ENCODE measurements at places on chromosomes 7 and 10.

- DNase-seq = peak; percentile 22
These were observed 46.3 kb upstream of the RNF216 start for GRCh38 chr7:5827755-5828154.

- no peak for DNase-seq
These were observed 20.3 kb downstream of the ACSM6 start for GRCh38 chr10:95214369-95214768.

- DNase-seq = no peak
These were observed 4.2 kb downstream of the RNF133 start for GRCh38 chr7:122694697-122695096.

GRCh38 chr7:80008039-80008438 lies 126.6 kb upstream of the GNAI1 start:
- no peak for DNase-seq

DNA sequence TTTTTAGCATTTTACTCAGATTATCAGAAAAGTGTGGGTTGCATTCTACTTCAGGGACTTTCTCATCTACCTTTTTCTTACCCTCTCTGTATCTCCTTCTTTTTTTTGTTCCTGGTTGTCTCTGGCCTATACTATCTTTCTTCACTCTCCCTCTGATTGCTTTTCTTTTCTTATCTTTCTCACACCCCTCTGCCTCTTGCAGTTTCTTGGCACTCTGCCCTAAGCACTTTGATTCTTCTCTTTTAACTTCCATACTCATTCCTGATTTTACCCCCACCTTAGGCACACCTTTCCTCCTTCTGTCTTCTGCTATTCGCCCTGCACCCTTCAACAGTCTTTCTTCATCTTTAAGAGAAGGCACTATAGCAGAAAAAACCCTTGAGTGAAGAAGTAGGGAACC lies 92.8 kb upstream of the HPS1 start:
- DNase-seq = no peak

DNA sequence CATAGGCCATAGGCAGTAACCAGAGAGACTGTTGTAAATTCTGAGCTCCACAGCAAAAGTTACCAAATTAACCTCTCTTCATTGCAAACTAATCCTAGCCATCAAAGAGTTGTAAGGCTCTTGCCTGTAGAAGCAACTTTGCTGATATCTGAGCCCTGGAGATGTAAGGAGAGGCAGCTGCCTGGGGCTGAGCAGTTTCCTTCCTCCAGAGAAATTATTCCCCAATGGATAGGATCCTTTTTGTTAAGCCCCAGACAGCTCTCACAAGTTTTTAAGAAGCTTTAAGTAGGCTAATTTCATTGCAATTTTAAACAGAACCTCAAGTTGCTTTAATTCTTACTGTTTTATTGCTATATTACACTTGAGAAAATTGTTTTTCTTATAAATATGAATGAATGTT lies 211.1 kb downstream of the GALNT17 start:
- no peak for DNase-seq

DNA sequence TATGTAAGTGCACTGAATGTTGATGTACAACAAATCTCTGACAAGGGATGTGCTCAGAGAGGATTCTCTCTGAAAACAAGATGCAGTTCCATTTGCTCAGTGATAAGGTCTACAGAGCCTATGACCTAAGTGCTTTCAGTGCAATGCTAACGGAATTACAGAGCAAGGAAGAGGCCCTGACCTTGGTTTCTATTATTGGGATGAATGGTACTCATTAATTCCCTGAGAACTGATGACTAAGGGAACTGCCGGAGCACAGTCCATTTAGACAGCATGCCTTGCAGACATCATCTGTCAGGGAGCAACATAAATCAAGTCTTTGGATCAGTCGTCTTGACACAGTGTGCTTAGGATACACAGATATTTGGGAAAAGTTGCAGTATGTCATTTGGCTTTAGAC lies 340.8 kb downstream of the PHTF2 start:
- peak; percentile 11 for DNase-seq

- DNase-seq = peak; percentile 74
These were observed 45.0 kb downstream of the ALOX5 start for GRCh38 chr10:45418849-45419675.

DNA sequence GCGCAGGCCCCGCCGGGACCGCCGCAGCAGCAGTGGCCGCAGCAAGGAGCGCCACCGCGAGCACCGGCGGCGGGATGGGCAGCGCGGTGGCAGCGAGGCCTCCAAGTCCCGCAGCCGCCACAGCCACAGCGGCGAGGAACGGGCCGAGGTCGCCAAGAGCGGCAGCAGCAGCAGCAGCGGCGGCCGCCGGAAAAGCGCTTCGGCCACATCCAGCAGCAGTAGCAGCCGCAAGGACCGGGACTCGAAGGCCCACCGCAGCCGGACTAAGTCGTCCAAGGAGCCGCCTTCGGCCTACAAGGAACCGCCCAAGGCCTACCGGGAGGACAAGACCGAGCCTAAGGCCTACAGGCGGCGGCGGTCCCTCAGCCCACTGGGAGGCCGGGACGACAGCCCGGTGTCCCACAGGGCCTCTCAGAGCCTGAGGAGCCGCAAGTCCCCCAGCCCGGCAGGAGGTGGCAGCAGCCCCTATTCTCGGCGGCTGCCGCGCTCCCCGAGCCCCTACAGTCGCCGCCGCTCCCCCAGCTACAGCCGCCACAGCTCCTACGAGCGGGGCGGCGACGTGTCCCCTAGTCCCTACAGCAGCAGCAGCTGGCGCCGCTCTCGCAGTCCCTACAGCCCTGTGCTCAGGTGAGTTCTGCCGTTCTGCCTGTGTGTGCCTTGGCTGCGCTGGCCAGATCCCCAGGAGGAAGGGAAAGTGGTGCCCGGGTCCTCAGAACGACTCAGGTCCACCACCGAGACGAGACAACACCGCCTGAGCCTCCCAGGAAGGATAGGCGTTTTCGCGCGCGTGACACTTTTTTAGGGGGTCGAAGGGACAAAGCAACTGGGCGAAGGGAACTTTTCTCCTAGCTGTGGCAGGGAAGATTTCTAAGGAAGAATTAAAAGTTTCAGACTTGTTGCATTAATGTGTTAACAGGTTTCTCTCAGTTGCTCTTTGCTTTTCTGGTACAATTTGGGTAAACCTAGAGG lies 1.5 kb downstream of the CDK13 start:
- DNase-seq = peak; percentile 74

DNA sequence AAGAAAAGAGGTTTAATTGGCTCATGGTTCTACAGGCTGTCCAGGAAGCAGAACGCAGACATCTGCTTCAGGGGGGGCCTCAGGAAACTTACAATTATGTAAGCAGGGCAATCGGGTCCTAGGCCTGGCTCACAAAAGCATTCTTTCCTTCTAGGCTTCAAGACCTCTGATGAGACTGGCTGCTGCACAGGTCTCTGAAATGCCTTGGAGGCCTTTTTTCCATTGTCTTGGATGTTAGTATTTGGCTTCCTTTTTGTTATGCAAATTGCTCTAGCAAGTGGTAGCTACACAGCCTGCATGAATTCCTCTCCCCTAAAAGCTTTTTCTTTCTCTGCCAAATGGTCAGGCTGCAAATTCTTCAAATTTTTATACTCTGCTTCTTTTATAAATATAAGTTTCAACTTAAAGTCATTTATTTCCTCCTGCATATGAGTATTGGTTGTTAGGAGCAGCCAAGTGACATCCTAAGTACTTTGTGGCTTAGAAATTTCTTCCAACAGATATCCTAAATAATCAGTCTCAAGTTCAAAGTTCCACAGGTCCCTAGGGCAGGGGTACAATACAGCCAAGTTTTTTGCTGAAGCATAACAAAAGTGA lies 83.1 kb upstream of the SEMA3A start:
- DNase-seq = no peak
